ENCODE measurements at places on chromosomes 12 and 14.
A peak's percentile ranks its signal among the peaks of the same experiment; 100 is the strongest.

DNA sequence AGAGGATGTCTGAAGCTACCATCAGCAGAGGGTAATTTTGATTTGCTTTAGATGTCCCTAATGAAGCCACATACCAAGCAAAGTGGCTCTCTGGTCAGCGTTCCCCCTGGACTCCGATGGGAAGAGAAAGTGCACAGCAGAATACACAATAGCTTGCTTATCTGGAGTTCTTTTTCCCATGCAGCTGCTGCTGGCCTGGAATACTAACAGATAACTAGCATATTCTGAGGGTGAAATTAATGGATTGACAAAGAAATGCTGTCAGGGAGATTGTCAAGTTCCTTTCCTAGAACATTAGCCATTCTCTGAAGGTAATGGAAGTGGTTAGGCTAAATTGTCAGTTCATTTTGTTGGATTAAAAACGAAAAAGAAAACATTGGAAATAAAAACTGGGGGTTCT, 391.3 kb downstream of the FLRT2 start:
- no peak overlapping the region for H3K4me3 ChIP-seq
- H3K27ac ChIP-seq, result no peak overlapping the region
- DNase-seq, result no peak
- peaks cover 1% of the 10 kb centered on the region for H3K27me3 ChIP-seq

- no peak overlapping the region for H3K4me3 ChIP-seq
- H3K27ac ChIP-seq, result no peak overlapping the region
- peaks cover 54% of the 10 kb centered on the region for H3K27me3 ChIP-seq
- DNase-seq, result no peak
Observed at GRCh38 chr14:23665302-23666016, 29.3 kb downstream of the DHRS2 start.

- no peak overlapping the region for H3K4me3 ChIP-seq
- peaks cover 5% of the 10 kb centered on the region for H3K36me3 ChIP-seq
- peaks cover 33% of the 10 kb centered on the region for H3K27me3 ChIP-seq
- DNase-seq, result no peak
- peaks cover 6% of the 10 kb centered on the region for H3K4me1 ChIP-seq
- no peak overlapping the region for H3K27ac ChIP-seq
Observed at GRCh38 chr12:13133886-13134285, 30.4 kb upstream of the GSG1 start.

DNA sequence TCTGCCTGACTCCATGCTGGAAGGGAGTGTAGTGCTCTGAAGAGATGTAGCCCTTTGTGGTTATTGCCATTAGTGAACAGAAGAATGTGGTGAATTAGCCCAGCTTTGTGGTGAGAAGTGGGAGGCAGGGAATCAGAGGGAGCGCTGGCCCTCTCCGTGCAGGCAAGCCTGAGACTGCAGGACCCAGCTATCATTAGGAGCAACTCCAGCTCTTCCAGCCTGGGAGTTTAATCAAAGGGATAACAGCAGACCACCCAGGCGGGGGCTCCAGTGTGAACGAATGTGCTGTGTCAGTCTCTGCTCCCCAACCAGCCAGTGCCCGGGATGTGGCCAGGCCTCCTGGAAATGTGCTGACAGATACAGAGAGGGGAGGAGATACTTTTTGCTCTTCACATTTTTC, 142.7 kb downstream of the TTLL5 start:
- peaks cover 19% of the 10 kb centered on the region for H3K36me3 ChIP-seq
- peak overlapping the region; percentile 54 for H3K27ac ChIP-seq
- H3K4me3 ChIP-seq, result peak overlapping the region; percentile 15
- peaks cover 4% of the 10 kb centered on the region for H3K4me1 ChIP-seq
- H3K27me3 ChIP-seq, result no peaks in the 10 kb centered on the region

DNA sequence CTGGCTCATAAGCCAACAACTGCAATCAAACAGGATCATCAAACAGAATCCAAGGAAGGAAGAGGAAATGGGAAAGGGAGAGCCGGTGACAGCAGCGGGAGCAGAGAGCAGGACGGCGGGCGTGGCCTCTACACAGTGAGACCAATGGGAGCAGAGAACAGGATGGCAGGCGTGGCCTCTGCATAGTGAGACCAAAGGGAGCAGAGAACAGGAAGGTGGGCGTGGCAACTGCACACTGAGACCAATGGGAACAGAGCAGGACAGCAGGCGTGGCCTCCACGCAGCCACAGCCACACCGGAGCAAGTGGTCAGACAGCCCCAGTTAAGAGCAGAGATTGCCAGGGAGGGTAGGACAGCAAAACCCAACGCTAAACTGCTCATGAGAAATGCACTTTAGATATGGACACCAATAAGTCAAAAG, 16.4 kb downstream of the LRCOL1 start:
- peaks cover 40% of the 10 kb centered on the region for H3K27me3 ChIP-seq
- H3K4me3 ChIP-seq, result no peak overlapping the region

DNA sequence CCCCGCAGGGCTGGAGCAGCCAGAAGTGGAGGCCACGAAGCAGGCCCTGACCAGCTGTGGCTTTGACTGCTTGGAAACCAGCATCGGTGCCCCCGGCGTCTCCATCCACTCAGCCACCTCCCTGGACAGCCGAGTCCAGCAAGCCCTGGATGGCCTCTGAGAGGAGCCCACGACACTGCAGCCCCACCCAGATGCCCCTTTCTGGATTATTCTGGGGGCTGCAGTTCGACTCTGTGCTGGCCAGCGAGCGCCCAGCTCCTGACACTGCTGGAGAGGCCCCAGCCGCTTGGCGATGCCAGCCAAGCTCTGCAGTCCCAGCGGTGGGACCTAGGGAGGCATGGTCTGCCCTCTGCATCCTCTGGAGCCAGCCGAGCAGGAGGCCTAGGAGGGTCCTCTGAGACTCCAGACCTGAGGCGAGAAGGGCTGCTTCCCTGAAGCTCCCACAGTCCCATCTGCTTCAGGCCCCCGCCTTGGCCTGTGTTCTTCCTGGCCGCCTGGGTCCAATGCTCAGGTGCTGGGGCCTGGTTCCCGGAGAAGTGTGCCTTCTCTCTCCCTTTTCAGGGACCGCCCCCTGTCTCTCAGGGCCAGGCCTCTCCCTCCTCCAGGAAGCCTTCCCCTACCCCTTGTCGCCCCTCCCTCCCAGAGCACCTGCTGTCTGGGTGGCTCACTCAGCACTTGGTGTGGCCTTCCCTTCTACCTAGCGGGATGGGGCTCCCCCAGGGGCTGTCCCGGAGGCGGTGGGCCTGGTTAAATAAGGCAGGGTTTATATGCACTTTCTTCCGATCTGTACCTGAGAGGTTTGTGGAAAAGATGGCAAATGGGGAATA, 23.0 kb downstream of the MVK start:
- no peaks in the 10 kb centered on the region for H3K36me3 ChIP-seq
- no peak overlapping the region for H3K27ac ChIP-seq
- H3K4me1 ChIP-seq, result peaks cover 30% of the 10 kb centered on the region
- no peak overlapping the region for H3K4me3 ChIP-seq

DNA sequence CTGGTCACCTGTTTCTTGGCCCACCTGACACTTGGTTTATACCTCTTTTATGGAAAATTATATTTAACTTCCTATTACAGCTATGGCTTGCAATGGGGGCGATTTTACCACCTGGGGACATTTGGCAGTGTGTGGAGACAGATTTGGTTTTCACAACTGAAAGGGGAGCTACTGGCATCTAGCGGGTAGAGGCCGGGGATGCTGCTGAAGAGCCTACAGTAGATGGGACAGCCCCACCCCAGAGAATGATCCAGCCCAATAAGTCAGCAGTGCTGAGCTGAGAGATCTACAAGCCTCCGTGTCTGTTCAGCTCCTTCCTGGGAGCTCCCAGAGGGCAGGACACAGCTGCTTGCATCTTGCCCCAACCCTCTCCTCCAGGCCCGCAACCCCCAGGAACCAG, 302.8 kb downstream of the CACNA1C start:
- no peak overlapping the region for H3K4me3 ChIP-seq
- peaks cover 51% of the 10 kb centered on the region for H3K27me3 ChIP-seq
- H3K27ac ChIP-seq, result no peak overlapping the region
- peaks cover 22% of the 10 kb centered on the region for H3K4me1 ChIP-seq

GRCh38 chr12:116172224-116172849, 105.2 kb downstream of the MED13L start:
- DNase-seq, result no peak
- peak overlapping the region; percentile 77 for H3K4me3 ChIP-seq
- no peaks in the 10 kb centered on the region for H3K36me3 ChIP-seq
- H3K4me1 ChIP-seq, result peaks cover 48% of the 10 kb centered on the region

DNA sequence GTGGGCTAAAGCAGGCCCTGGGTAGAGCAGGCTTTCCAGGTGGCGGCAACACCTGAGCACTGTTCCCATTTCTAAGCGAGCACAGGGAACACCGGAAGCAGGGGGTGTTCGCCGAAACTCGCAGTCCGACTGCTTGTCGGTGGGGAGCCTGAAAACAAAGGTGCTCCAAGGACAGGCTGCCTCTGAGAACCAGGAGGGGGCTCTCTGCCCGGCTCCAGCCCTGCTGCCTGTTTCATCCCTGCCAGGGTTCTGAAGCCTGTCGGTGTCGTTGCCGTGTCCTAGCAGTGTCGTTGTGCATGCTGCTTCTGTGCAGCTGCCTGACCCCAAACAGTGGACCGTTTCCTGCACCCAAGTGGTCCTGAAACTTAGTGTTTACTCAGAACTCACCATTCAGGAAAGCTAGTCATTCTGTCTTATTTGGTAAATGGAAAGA, 21.8 kb downstream of the CCNK start:
- peaks cover 7% of the 10 kb centered on the region for H3K4me1 ChIP-seq
- no peak overlapping the region for H3K4me3 ChIP-seq
- DNase-seq, result no peak
- no peak overlapping the region for H3K27ac ChIP-seq
- peaks cover 11% of the 10 kb centered on the region for H3K36me3 ChIP-seq
- no peaks in the 10 kb centered on the region for H3K27me3 ChIP-seq

DNA sequence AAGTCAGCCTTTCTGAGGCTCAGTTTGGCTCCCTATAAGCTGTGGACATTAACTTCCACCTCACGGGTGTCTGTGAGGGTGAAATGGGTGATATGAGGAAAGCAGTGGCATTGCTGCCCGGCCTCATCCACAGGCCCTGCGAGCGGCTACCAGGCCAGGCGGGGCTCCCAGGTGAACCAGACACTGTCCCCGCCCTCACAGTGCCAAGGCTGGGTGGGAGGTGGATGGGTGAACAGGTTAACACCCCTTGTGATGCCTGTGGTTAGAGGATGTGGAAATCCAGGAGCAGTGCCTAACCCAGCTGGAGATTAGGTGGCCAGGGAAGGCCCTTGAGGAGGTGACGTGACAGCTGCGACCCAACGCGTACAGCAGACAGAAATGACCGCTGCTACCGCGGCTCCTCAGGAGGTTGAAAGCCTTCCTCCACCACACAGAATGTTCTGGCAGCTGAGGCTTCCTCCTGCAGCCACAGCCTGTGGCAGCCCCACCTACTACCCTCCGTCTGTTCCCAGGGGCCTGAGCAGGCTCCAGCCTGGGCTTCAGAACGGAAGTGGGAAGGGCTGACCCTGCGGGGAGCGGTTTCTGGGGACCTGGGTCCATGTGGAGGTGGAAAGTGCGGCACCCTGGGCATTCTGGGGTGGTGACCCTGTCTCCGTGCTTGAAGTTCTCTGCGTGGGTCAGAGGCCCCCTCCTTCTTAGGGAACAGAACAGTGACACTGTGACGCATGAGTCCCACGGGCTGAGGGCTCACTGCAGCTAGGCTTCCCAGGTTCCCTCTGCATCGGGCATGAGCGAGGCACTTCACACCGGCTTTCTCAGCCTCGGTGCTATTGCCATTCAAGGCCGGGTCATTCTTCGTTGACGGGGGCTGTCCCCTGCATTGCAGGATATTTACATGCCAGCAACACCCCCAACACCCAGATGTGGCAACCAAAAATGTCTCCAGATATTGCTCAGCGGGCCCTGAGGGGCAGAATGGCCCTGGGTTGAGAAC, 9.7 kb downstream of the MMAB start:
- no peak overlapping the region for H3K4me3 ChIP-seq
- H3K27ac ChIP-seq, result no peak overlapping the region
- no peaks in the 10 kb centered on the region for H3K4me1 ChIP-seq

DNA sequence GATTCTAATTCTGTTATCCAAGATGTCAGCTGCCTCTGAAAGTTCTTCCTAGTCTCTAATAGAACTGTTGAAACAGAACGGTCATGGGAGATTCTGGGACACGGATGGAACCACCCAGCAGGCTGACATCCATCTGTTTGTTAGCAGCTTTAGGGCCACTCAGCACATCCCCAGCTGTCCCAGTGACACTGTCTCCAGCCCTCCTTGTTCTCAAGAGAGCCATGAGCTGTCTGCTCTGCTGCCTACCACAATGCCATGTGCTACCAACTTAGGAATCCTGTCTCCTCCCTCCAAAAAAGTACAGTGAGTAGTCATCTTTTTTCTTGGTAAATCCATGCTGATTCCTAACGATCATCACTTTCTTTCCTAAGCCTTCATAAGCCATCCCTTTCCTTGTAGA, 130.5 kb downstream of the ZFP36L1 start:
- peak overlapping the region; percentile 87 for H3K27ac ChIP-seq
- DNase-seq, result no peak
- H3K36me3 ChIP-seq, result peaks cover 2% of the 10 kb centered on the region
- H3K4me3 ChIP-seq, result peak overlapping the region; percentile 87
- H3K4me1 ChIP-seq, result peaks cover 45% of the 10 kb centered on the region

DNA sequence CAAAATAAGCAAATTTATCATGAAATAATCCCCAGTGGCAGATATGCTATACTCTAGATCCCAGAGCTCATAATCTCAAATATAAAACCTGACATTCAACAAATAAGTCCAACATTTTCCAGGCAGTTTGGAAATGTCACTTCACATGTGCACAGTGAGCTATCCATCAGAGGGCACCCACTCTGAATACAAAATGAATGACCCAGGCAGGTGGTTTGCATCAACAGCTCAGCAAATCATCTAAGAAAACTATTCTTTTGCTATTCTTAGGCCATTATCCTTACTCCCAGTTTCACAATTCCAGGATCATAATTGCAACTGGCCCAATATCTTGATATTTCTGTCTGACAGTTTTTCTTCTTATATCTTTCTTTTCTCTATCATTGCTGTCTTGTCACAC, 38.5 kb downstream of the TRIM9 start:
- H3K27me3 ChIP-seq, result peaks cover 18% of the 10 kb centered on the region
- no peaks in the 10 kb centered on the region for H3K4me1 ChIP-seq
- H3K27ac ChIP-seq, result no peak overlapping the region

GRCh38 chr12:2013527-2014223, 9.4 kb upstream of the DCP1B start:
- H3K36me3 ChIP-seq, result no peaks in the 10 kb centered on the region
- H3K27ac ChIP-seq, result no peak overlapping the region
- peaks cover 29% of the 10 kb centered on the region for H3K27me3 ChIP-seq
- H3K4me1 ChIP-seq, result peaks cover 10% of the 10 kb centered on the region

DNA sequence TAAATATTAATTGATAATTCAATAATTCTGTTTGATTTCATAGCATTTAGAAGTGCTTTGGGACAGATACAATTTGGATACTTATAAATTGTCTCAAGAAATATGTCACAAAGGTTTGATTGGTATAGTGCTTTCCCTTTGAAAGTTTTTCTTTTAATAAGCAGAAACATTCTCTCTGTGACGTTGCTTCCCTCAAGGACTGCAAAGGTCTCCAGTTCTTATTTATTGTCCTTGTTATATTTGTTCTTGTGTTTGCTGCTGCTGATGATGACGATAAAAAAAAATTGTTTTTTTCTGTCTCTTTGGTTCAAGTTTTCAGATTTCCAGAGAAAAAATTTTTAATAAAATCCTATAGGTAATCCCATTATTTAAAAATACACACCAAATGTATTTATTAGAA, 176.3 kb upstream of the CLEC14A start:
- no peaks in the 10 kb centered on the region for H3K36me3 ChIP-seq
- no peak for DNase-seq
- no peaks in the 10 kb centered on the region for H3K4me1 ChIP-seq
- H3K27me3 ChIP-seq, result no peaks in the 10 kb centered on the region
- H3K4me3 ChIP-seq, result no peak overlapping the region

- H3K4me3 ChIP-seq, result no peak overlapping the region
- H3K4me1 ChIP-seq, result peaks cover 4% of the 10 kb centered on the region
- H3K36me3 ChIP-seq, result no peaks in the 10 kb centered on the region
- no peak for DNase-seq
- no peak overlapping the region for H3K27ac ChIP-seq
Observed at GRCh38 chr12:67430708-67431335, 161.7 kb downstream of the CAND1 start.

All from T-helper 17 cell (primary cell).